ENCODE measurements at places on chromosomes 16 and 17.

DNA sequence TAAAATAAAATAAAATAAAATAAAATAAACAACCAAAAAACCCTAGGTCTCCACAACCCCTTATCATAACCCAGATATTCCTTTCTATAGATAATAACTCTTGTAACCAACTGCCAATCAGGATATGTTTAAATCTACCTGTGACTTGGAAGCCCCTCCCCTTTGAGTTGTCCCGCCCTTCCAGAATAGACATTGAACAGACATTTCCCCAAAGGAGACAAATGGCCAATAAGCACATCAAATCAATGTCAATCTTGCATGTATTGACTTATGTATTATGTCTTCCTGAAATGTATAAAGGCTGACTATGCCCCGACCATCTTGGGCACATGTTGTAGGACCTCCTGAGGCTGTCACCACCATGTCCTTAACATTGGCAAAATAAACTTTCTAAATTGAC, 1.5 kb upstream of the MAPK7 start:
- no peak for DNase-seq

- DNase-seq = no peak
Observed at GRCh38 chr17:35555691-35556090, 4.9 kb downstream of the SLFN14 start.

DNA sequence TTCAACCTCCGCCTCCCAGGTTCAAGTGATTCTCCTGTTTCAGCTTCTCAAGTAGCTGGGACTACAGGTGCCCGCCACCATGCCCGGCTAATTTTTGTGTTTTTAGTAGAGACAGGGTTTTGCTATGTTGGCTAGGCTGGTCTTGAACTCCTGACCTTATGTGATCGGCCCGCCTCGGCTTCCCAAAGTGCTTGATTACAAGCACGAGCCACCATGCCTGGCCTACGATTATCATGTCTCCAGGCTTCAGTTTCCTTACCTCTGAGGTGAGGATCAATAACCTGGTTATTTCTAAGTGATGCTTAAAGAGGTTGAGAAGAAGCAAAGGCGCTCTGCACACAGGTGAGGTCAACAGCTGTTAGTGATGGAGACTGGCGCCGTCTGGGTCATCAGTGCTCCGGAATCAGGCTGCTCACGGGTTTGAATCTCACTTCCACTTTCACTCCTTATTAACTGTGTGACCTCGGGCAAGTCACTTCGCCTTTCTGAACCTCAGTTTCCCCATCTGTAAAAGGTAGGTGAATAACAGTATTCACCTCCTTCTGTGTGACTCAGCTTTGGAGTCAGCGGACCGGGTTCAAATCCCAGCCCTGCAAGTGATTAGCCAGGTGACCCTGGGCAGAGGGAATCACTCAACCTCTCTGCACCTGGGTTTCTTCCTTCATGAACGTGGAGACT, 745 bp upstream of the ABCC1 start:
- DNase-seq = no peak

DNA sequence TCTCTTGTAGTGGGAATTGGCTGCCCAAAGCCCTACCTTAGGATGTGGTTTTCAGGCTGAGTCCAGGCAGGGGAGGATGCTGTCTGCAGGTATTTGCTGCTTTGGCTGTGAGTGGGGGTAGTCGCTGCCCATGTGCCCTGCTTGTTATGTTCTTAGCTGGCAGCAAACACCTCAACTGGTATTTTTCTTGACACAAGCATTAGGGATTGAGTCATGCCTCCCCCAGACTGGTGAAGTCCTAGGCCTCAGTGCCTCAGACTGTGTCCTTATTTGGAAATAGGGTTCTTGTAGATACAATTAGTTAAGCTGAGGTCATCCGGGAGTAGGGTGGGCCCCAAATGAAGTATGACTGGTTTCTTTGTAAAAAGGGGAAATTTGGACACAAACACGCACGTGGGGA, 808.3 kb upstream of the EEF2KMT start:
- DNase-seq = no peak

- no peak for DNase-seq
Observed at GRCh38 chr16:66121466-66121865, 245.0 kb upstream of the CDH5 start.

DNA sequence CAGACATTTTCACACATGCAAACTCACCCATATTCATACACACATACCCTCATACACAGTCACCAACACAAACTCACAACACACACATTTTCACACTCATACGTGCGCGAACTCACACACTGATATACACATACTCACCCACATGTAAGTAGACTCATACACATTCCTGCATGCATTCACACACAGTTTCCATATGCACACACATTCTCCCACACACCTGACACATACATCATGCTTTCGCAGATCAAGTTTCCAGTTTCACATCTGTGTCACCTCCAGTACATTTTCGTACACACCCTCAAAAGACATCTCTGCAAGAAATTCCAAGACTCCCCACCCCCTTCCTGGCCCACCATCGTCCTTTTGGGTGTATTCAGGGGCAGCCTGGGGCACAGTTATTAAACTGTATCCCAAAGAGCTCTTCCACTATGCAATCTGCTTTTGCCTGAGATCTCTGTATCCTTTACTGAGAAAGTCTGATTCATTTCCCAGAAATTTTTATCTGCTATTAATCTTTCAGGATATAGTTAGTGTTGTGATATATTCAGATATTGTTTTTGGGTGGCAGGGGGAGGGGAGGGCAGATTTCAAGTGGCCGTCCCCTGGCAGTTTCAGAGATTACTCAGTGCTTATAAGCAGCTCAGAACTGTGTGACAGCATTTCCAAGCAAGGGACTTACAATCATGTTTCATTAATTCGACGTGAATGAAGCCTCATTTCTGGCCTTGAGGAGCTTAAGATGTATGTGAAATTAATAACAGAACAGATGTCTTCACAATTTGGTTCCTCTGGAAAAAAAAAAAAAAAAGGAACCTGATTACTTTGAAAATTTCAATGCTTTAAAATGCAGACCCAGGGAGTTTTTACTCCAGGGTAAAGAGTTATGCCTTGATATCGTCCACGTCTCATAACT, 35.3 kb upstream of the MMP2 start:
- no peak for DNase-seq

GRCh38 chr16:67872131-67872630, 671 bp upstream of the EDC4 start:
- DNase-seq = no peak

DNA sequence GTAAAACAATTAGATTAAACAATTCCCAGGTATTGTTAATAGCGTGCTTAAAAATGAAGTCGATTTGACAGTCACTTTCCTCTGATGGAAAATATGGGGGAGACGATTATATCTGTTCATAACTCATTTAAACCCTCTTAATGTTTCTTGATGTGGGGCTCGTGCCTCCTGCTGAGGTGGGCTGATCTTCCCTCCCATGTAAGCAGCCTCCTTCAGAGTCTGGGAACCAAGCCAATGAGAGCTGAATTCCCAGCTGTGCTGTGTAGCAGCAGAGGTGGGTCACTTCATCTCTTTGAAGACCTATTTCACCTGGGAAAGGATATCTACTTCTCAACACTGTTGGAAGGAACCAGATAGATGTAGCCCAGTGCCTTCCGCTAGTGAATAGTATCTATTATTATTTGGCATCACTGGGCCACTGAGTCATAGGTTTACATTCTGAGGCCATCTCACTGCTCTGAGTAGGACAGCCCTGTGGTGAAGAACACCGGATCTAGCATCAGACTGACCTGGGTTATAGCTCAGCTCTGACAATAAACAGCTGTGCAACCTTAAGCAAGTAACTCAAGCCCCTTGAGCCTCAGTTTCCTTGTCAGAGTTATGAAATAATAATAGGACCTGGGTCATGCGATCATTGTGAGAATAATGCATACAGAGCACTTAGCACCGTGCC, 85.3 kb upstream of the C16orf82 start:
- DNase-seq = no peak

DNA sequence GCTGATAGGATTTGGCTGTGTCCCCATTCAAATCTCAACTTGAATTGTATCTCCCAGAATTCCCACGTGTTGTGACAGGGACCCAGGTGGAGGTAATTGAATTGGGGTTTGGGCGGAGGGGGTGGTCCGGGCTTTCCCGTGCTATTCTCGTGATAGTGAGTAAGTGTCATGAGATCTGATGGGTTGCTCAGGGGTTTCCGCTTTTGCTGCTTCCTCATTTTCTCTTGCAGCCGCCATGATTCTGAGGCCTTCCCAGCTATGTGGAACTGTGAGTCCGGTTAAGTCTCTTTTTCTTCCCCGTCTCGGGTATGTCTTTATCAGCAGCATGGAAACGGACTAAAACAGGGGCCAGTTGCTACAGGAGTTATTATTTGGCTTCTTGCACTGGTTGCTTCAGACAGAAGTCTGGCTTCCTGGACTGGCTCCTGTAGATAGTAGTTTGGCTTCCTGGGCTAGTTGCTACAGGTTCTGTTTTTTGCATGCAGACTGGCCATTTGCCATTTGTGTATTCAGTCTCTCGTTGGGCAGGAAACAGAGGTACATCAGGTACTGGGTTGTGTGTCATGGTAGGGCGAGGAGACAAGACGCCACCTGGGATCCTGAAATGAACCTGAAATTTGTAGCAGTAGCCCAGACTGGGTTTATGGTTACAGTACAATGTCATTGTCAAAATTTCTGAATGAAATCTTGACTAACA, 32.6 kb downstream of the CNTNAP4 start:
- DNase-seq = no peak

GRCh38 chr17:75642784-75643642, 9.8 kb downstream of the SMIM5 start:
- no peak for DNase-seq

- DNase-seq = no peak
Observed at GRCh38 chr16:87963400-87963799, 12.2 kb downstream of the BANP start.

DNA sequence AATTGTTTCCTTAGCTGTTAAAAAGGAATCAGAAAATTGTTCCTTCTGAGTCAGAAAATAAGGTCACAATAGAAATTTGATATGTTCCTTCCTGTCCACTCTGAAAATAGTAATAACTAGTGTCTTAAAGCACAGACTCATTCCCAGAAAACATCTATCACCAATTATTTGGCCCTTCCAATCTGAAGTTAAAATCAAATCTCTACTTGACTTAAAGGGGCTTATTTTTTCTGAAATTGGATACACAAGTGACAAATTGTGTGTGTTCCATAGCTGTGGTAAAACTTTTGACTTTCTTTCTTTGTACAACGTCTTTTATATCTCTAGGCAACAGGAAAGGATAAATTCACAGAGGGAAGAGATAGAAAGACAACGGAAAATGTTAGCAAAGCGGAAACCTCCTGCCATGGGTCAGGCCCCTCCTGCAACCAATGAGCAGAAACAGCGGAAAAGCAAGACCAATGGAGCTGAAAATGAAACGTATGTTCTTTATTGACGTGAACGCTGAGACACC, 54.5 kb upstream of the MRC2 start:
- no peak for DNase-seq

- no peak for DNase-seq
Observed at GRCh38 chr16:27564224-27564623, 14.3 kb downstream of the KATNIP start.

DNA sequence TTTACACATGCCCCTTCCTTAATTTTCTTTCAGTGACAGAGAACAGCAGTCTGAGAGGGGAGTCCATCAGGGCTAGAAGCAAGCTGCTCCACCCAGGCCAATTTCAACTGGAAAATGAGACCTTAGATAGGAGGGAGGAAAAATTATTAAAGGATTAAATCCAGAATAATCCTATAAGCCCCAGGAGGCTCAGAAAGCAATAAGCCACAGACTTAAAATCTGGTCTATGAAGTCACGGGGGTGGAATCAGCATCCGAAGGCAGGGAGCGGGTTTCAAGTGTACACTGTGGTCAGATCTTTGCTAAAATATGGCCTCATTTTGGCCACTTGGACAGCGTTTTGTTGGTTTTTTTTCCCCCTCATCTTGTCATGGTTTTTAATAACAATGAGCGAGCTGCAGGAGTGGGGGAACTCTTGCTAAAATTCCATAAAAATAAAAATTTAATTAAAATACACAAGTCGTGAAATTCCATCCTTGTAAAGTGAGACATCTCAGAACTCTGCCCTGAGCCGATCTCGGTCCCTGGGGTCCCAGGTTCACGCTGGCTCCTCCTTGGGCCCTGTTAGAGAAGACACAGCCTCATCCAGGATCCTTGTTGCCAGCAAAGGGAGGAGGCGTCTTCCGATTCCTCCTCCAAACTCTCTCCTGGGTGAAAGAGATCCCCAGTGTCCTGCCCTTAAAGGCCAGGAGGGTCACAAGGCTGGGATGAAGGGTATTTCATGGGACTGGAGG, 51.6 kb upstream of the ETV4 start:
- DNase-seq = no peak

GRCh38 chr17:10311131-10311530, 61.7 kb downstream of the MYH13 start:
- no peak for DNase-seq

GRCh38 chr17:47816947-47817346, 4.6 kb downstream of the OSBPL7 start:
- no peak for DNase-seq

GRCh38 chr17:33057564-33057963, 65.9 kb downstream of the SPACA3 start:
- no peak for DNase-seq

DNA sequence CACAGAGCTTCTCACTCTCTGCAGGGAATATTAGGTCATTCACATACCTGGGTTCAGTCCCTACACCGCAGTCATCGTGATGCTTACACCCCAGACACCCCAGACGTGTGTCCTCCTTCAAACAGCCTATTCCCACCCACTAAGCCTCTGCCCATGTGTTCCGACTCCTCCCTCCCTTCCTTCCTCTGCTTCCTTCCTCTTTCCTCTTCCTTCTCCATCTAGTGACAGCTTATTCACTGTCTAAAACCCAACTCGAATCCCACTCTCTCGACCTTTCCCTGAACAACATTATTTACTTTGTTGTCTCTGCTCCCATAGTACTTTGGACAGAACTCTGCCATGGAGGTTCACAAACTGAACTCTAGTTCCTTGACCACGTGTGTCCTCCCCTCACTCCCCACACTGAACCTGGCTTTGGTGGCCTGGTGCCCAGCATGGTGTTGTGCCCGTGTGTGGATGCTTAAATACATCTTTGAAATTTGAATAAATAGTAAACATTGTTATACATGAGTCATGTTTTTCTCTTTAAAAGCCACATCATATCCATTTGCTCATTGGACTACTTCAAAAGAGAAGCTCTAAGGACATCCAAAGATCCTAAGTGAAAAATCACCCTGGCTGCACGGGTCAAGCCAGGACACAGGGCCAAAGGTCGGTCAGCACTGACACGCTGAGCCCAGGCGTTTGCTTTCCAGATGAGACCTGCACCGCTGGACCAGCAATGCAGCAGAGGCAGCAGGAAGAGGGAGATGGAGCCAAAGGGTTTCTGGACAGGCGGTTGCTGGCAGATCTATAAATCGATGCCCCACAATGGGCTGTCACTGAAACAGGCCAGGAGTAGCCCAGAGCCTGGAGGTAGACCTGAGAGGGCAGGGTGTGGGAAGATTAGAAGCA, 14.1 kb upstream of the G6PC1 start:
- peak; percentile 9 for DNase-seq

Measured in tibial nerve (tissue), 4 donors.